Astrocyte of the hippocampus (primary cell): ENCODE measurements at places on chromosomes 7 and 10.
A peak's percentile ranks its signal among the peaks of the same experiment; 100 is the strongest.

GRCh38 chr10:58767652-58768051 lies 255.0 kb downstream of the BICC1 start:
- no peak for DNase-seq

GRCh38 chr10:129631006-129631405 lies 164.0 kb downstream of the MGMT start:
- peak; percentile 12 for DNase-seq

DNA sequence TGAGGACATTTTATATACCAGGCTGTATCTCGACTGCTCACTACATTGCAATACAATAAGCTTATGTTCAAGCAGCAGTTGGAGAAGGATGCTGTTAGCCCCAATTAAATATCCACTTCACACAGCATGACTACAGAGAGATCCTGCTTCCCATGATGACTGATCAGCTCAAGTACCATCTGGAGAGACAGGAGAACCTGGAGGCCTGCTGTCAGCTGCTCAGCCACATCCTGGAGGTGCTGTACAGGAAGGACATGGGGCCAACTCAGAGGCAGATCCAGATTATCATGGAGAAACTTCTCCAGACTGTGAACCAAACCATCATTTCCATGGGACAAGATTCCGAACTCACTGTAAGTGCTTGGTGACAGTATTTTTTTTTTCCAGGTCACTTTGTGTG lies 22.5 kb downstream of the RNF133 start:
- DNase-seq = no peak

- no peak for DNase-seq
These were observed 1577.2 kb upstream of the LRRTM3 start for GRCh38 chr10:65348637-65349036.
